CMK (cell line): ENCODE measurements at places on chromosomes 2 and 18.

DNA sequence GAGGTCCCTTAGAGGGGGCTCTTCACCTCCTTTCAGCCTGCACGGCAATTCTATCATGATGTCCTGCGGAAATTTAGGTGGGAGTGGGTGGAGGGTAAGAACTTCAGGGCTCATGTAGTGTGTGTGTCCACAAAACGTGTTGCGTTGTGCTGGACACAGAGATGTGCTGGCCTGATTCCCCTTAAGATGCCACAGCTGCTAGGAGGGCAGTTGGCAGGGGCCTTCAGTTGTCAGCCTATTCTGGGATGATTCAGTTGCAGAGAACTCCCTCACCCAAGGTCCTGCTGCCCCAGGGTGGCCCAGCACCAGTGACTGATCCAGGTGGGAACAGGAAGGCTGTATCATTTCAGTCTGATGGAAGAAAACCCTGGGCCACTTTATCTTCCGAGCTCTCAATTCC, 1.0 kb upstream of the HJURP start:
- no peak for DNase-seq

GRCh38 chr2:192029089-192029488, 165.6 kb downstream of the TMEFF2 start:
- peak; percentile 84 for DNase-seq

GRCh38 chr2:241980193-241980592, 110.7 kb downstream of the RTP5 start:
- DNase-seq = no peak

- DNase-seq = no peak
Measured at GRCh38 chr18:36034299-36034895, 33.0 kb downstream of the RPRD1A start.

DNA sequence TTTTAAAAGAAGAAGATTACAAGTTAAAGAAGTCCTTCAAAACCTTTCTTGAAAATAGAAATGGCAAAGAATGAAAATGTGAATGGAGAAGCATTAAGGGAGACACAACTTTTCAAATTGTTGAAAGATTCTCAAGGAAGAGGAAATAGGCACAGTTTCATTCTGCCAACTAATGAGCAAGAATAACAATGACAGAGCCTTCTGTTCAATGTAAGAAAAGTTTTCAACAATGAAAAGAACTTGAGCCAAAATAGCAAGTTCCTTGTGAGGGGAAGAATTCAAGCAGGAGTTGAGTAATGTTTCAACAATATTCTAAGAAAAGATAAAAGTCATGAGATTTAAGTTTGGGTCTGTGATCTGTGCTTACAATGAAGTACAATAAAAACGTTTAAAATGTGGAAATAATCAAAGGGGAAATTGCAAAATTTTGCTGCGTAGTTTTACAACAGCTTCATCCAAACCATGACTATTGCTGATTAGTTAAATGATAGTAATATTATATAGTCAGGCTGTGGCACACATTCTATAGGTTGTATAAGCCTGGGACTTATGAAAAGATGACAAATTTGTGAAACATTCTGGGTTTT, 122.6 kb downstream of the METTL4 start:
- no peak for DNase-seq

- no peak for DNase-seq
Measured at GRCh38 chr2:170123593-170123992, 54.4 kb upstream of the MYO3B start.

GRCh38 chr2:120666433-120666832, 69.2 kb upstream of the GLI2 start:
- no peak for DNase-seq

DNA sequence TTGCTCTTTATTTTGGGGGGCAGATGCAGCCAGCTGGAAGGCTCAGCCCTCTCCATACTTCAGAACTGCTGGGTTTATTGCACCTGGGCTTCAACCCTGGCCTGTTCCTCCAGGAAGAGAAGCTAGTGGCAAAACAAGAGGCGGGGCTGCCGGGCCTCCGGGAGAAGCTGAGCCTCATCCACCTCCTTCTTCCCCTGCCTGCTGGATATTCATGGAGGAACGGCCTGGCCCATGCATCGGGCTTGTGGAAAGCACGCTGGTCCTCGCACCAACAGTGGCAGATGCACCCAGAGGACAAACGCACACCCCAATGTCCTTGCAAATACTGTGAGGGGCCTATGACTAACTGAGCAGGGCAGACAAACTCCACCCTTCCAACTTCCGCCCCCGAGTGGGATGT, 30.6 kb downstream of the FAM178B start:
- no peak for DNase-seq

DNA sequence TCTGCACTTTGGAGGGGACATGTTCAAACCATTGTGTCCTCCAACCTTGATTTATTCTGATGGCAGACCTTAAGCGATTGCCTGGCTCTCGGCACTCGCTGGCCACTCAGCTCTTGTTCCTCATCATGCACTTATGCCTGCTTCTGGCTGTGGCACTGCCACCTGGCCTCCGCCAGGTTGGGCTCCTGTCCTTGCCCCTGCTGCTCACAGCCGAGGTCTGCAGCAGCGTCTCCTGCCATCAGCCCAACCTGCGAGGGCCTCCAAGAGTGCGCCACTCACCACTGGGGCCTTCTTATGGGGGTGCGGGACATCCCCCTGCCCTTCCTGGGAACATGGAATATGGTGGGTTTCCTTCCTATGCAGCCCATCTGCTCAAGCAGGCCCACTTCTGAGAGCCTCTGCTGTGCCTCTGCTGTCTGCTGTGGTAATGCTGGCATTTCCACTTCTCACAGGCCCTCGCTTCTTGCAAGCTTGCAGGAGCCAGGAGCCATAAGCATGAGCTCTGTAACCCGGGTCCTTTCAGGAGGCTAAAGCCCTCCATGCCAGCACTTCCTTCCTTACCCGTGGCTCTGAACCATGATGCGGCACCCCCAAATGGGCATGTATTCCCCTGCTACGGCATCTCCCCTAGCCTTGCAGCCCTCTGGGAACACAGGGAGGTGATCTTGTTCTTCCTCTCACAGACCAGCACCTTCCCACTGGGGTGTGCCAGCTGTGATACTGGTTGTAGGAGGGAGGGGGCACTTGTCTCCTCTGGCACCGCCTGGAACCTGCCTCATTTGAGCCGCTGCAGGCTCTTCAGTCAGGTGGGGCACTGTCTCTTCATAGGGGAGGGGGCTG, 58.6 kb upstream of the HS6ST1 start:
- no peak for DNase-seq

DNA sequence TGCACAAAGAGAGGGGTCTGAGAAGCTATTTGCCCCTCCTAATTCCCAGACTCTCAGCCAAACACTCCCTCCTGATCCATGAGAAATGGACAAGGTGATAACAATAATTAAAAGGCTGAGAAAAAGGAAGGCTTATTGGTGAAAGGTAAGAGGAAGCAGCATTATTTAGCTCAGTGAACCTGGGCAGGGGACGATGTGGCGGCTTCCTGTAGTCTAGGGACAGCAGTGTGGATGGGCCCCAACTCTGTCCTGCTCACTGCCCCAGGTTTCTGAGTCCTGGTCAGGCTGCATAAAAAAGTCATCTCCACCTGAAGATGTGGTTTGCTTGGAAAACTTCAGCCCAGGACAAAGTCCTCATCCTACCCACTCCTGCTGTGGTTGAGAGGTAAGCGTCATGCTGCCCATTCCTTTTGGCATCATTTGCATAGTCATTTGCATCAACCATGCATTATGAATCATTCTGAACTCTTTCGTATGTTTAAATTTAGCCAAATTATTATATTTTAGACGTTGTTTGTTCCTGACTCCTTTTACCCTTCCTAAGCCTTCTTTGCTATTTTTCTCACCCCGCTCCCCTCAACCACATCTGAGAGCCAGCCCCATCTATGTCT, 126.8 kb downstream of the CLIP4 start:
- DNase-seq = no peak

DNA sequence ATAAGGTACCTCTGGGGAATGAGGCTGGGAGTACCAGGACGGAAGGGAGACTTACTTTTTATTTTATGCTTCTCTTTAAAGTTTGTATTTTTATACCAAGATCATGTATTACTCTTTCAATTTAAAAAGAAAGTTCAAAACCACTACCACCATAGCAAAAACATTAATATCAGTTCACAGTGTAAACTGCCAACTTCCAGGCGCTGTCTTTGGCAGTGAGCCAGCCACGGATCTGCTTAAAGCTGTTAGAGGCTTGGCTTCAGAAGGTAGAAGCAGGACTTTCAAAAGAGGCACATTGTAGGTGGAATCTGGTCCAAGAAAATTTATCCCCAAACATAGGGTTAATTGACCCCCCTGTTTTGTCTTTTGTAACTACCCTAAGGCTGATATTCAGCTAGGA, 74.8 kb downstream of the B3GNT2 start:
- DNase-seq = no peak

GRCh38 chr2:13681936-13682335, 950.6 kb upstream of the LRATD1 start:
- DNase-seq = no peak

DNA sequence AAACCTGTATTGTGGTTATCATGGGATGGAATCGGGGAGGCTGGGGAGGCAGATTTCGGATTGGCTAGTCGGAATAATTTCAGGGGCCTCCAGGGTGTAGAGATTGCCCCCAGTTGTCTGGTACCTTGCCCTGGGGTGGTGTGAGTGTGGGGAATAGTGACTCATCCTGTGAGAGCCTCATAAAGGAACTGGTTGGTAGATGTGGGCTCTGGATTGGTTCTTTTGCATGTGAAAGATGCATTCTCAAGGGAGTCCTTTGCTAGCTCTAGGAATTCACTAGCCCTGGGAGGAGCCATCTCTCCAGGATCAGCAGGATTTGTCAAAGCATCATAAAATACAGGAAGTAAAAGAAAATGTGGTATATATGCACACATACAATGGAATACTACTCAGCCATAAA, 331.6 kb downstream of the SETBP1 start:
- no peak for DNase-seq

- no peak for DNase-seq
Measured at GRCh38 chr18:58222432-58223125, 178.6 kb downstream of the NEDD4L start.

- DNase-seq = no peak
Measured at GRCh38 chr2:30223413-30223874, 7.9 kb upstream of the LBH start.

- no peak for DNase-seq
Measured at GRCh38 chr2:40625849-40626248, 174.0 kb upstream of the SLC8A1 start.

- DNase-seq = no peak
Measured at GRCh38 chr2:178391701-178392100, 59.3 kb downstream of the PRKRA start.

- no peak for DNase-seq
Measured at GRCh38 chr2:196356332-196356731, 185.0 kb upstream of the STK17B start.

DNA sequence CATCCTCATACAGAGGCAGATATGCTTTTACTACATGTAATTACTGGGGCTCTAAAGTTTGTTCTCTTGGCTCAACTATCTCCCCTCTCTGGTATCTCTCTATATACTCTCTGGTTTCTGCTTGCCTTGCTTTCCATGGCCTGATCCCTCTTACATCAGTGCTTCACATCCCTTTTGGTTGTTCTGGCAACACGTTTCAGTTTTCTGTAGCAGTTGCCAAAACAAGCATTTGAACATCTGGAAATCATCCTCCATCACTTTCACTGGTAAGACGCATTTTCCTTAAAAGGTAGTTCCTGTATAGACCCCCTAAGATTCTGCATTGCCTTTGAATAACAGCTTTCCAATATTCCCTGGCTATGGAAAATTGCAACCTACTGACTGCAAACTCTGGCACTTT, 25.9 kb downstream of the COL5A2 start:
- DNase-seq = no peak

DNA sequence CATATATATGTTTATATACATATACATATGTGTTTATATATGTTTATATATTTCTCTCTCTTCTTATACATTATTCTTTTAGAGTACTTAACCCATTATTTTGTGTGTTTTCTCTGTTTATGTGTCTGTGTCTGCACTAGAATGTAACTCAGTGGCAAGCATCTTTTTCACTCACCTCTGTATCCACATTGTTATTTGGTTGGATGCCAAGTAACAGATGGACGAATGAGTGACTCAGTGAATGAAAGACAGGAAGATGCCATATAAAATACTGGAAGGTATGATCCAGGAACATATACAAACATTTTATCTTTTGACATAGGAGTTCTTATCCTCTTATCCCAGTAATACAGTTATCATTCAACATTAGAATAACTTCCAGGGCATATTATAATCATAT, 684.8 kb downstream of the RNF144A start:
- DNase-seq = no peak

DNA sequence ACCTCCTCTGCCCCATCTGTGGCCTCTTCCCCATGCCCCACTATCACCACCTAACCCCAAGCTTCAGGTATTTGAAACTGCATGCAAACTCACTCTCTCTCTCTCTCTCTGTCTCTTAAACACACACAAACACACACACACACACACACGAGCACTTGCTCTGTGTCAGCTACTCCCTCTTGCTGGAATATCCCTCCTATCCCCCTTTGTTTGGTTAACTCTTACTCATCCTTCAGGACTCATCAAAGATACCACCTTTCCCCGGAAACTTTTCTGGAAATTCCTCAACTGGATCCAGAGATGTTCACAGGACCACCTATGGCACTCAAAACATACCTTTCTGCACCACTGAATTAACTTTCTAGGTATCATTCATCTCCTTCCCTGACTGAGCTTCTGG, 222.8 kb upstream of the TMEM200C start:
- no peak for DNase-seq

- DNase-seq = no peak
Measured at GRCh38 chr2:202450785-202451184, 74.7 kb downstream of the BMPR2 start.

GRCh38 chr18:22930089-22930713, 2.9 kb upstream of the RBBP8 start:
- no peak for DNase-seq

- no peak for DNase-seq
Measured at GRCh38 chr18:12327510-12328178, 19.6 kb downstream of the TUBB6 start.

DNA sequence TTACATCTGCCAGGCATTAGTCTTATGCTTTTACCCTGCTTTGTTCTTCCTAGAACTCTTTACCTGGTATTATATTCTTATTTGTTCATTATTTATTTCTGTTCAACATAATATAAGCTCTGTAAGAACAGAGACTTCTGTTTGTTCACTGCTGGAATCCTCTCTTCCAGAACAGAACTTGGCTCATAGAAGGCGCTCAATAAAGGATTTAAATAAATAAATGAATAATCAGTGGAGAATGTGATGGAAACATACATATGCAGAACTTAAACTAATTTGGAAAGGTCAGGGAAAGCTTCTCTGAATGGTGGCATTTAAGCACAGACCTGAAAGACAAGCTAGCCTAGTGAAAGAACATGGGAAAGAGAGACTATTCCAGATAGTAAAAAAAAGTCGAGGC, 24.3 kb downstream of the NCKAP1 start:
- DNase-seq = no peak

GRCh38 chr2:216671081-216671411, 24.3 kb downstream of the IGFBP5 start:
- DNase-seq = no peak

- DNase-seq = no peak
Measured at GRCh38 chr18:9901377-9901776, 12.4 kb upstream of the VAPA start.

DNA sequence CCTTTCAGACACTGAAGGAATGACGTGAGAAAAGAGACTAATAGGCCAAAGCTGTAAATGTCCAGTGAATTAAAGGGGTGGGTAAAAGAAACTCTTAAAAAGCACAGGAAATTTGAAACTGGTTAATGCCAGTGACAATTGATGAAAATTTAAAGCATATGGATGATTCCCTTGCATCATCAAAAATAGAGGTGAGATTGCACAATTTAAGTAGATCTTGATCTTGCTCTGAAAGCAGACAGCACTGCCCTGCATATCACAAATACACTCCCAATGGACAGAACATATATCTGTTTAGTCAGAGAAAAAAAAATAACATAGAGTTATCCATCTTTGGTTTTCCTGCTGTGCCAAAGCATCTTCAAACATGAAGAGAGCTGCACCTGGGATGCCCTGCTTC, 86.7 kb upstream of the UBE2E3 start:
- DNase-seq = no peak
